ENCODE measurements at places on chromosomes 12 and 14.

- no peak for DNase-seq
Measured at GRCh38 chr14:67516676-67517075, 16.4 kb upstream of the PLEKHH1 start.

DNA sequence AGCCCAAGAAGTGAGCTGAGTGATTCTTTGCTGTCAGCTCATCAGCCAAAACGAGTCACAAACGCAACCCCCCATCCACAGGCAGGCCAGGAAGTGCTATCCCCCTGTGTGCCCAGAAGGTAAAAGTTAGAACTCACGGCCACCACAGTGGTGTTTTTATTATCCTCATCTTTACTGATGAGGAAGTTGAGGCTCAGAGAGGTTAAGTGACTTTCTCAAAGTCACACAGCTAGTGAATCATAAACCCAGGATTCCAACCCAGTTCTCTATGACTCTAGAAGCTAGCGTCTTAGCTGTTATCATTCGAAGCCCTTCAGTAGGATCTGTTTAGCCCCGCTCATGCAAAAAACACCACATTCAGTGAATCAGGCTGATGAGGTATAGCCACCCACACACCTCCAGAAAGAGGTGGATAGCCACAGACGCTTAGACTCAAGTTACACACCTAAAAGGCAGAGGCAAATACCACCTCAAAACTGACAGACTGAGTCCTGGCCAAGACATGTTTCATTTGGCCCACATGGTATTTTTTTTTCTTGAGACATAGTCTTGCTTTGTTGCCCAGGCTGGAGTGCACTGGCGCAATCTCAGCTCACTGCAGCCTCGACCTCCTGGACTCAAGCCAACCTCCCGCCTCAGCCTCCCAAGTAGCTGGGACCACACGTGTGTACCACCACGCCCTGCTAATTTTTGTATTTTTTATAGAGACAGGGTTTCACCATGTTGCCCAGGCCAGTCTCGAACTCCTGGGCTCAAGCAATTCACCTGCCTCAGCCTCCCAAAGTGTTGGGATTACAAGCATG, 100.7 kb downstream of the SCARB1 start:
- no peak for DNase-seq

DNA sequence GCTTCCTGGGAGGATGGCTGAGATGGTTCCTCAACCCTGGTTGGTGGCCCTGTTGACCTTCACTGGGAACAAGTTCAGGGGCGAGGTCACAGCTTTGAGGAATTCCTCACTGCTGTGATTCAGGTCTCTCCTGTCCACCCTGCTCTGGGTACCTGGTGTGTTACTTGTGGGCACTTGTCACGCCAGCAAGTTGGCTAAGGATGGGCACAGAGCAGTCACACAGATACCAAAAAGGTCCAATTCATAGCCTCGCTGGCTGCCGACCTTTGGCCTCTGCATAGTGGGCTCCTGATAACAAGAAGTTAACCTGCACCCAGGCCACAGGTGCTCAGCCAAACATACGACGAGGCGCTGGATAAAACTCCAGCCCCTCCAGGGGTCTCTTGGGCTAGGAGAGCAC, 11.2 kb downstream of the SDS start:
- DNase-seq, result no peak

- no peak for DNase-seq
Measured at GRCh38 chr12:15697201-15697600, 92.0 kb downstream of the EPS8 start.

DNA sequence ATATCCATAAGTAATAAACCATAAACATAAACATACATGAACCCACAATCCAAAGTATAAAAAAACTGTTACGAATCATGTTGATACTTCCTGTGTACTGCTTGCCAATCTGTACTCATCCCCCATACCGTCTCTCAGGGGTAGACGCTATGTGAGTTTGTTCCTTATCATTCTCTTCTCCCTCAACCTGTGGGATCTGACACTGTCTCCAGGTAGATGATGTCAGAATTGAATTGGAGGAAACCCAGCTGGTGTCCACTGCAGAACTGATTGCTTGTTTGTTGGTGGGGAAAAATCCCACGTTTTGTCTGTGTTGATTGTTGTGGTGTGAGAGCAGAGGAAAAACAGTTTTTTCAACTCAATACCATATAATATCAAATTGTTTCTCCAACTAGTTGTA, 50.8 kb downstream of the C12orf42 start:
- no peak for DNase-seq

- no peak for DNase-seq
Measured at GRCh38 chr14:75254901-75255584, 23.6 kb upstream of the FOS start.

DNA sequence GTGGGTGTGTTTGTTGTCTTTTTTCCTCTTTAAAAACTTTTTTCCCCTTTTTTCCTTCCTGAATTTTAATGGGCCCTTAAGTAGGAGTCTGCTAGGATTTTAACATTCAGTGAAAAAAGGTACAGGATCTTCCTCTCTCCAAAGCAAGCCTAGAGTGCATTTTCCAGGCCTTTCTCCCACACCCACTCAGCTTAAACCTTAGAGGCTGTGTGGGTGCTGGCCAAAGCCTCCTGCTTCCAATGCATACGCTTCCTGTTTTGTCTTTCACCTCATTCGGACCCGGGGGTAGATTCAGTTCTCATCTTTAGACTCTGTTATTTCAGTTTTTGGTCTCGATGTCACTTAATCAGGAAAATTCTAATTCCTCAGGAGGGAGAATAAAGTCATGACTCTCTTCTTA, 51.2 kb downstream of the TMEM30B start:
- no peak for DNase-seq

DNA sequence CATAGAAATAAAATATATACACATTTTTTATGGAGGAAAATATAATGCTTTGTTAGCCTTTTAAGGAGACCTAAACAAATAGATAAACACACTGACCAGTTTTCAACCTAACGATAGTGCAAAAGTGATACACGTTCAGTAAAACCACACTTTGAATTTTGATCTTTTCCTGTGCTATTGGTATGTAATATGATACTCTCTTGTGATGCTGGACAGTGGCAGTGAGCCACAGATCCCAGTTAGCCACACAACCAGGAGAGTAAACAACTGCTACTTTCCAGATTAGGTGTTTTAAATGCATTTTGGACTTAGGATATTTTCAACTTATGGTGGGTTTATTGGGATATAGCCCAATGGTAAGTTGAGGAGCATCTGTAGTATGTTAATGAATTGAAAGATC, 243.1 kb downstream of the ERC1 start:
- no peak for DNase-seq

- DNase-seq, result no peak
Measured at GRCh38 chr12:15634010-15634683, 155.0 kb downstream of the EPS8 start.

- no peak for DNase-seq
Measured at GRCh38 chr14:34931206-34931605, 51.6 kb upstream of the SRP54 start.

DNA sequence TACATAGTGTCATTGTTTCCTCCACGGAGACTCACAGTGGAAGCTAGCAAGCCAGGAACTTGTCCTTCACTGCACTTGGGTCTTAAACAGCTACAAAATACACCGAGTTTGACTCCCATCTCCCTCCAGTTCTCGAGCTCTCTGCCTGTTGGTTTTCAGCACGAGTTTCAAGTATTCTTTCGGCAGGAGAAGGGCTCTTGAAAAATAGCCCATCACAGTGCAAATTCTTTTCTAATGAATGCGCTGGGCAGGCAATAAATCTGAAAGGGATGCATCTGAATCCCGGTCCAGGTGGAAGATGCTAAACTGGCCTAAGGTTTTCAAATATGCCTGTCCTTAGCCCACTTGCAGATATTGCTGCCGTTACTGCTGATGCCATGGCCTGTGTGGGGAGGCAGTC, 173.9 kb downstream of the CACNA1C start:
- no peak for DNase-seq

- DNase-seq, result no peak
Measured at GRCh38 chr12:28759333-28759732, 389.7 kb upstream of the FAR2 start.

- no peak for DNase-seq
Measured at GRCh38 chr14:100484531-100485267, 102.5 kb downstream of the BEGAIN start.

GRCh38 chr12:49827051-49827400, 1.2 kb downstream of the NCKAP5L start:
- no peak for DNase-seq

DNA sequence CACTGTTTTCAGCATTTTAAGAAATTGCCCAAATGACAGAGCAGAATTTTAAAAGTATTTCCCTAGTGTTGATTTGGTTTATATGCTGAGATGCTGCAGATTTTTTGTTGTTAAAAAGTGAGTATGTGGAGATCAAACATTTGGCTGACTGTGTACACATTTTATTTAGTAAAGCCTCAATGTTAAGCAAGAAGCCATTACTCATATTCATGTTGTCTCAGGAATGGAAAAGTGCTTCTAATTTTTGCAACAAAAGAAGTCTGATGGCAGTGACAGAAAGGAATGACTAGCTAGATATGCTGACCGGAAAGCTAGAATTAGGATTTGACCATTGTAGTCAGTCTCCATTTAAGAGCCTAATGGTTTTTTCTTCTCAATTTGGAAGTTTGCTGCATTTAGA, 22.5 kb downstream of the SLC38A6 start:
- no peak for DNase-seq

DNA sequence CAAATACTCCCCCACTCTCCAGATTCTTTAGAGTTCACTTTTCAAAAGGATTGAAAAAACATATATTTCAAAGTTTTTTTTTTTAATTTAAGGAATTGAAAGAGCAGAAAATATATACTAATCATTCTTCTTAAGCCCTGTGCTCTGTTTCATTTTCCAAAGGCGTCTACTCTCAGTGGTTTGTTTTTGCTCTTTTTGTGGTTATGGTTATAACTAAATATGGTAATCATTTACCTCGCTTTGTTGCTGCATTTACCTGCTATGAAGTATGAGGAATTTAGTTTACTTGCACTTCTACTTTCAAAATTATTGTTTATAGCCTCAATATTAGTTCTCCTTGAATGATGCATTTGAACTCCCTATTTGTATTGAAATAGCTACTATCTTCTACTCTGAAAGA, 55.9 kb upstream of the LRRK2 start:
- DNase-seq, result no peak

- no peak for DNase-seq
Measured at GRCh38 chr12:11641522-11641921, 8.0 kb upstream of the ETV6 start.

GRCh38 chr12:15977999-15978951, 67.1 kb downstream of the DERA start:
- DNase-seq, result no peak

DNA sequence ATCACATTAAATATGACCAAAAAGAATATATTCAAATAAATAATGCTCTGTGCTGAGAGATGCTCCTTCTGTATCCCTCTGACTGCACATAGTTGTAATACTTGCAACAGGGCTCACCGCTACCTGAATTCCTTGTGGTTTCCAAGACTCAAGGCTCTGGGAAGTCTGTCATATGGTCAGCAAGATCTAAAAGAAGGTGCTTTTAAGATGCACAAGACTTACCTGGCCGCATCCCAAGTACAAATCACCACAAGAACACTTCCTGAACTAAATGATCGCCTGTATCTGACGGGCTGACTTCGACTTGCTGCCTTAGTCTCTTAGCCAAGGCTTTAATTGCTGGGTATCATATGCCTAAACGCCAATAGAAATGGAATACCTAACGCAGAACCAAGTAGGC, 67.2 kb downstream of the HECTD4 start:
- DNase-seq, result no peak

- DNase-seq, result peak; percentile 84
Measured at GRCh38 chr12:31353750-31354708, 28.1 kb upstream of the SINHCAF start.

DNA sequence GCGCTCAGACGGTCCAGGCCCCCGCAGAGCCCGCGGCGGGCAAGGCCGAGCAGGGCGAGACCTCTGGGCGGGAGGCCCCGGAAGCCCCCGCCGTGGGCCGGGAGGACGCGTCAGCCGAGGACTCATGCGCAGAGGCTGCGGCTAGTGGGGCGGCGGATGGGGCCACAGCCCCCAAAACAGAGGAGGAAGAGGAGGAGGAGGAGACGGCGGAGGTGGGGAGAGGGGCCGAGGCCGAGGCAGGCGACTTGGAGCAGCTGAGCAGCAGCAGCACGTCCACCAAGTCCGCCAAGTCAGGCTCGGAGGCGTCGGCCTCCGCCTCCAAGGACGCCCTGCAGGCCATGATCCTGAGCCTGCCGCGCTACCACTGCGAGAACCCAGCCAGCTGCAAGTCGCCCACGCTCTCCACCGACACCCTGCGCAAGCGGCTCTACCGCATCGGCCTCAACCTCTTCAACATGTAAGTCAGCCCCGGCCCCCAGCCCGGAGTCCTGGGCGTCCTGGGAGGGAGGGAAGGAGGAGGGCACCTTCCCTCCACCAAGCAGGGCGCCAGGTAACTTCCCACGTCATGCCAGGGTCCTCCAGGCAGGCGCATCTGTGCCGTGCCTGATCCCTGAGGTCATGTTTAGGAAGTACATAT, 72.4 kb downstream of the IQSEC3 start:
- no peak for DNase-seq

DNA sequence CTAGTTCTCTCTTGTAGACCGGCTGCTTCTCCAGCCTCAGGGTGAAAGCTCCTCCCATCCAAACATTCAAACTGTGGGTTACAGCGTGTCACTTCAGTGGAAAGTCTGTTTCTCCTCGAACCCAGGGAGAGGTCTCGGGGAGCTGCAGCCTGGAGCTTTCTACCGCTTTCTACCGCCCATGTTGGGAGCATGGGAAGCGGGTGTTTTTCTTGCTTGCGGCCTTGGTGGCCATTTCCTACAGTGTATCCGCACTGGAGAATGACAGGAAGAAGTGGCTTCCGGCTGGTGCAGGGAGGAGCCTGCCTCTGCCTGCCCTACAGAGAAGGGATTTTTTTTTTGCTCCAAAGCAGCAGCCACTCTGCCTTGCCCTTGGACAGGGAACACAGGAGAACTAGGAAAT, 21.2 kb downstream of the ZFP36L1 start:
- no peak for DNase-seq

GRCh38 chr12:41277100-41277945, 89.2 kb downstream of the PDZRN4 start:
- DNase-seq, result peak; percentile 5

- no peak for DNase-seq
Measured at GRCh38 chr12:7788294-7788660, 925 bp upstream of the NANOG start.

- DNase-seq, result peak; percentile 99
Measured at GRCh38 chr14:102694530-102695166, 82.6 kb upstream of the TRAF3 start.

DNA sequence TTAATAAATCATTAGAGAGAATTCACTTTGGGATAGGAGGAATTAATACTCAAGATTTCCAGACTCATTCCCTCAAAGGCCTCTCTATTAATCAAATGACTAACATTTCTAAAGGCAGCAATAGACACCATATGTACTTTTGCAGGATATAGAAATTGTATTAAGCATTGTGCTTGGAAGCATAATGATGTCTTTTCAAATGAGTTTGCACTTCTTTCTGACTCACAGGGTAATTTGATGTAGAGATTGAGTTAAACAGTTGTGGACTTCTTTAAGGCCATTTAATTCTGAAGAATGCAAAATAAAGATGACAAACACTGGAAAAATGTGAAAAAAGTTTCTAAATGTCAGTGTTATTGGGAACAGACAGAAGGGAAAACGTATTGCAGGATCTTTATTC, 63.4 kb upstream of the CSRP2 start:
- no peak for DNase-seq

- no peak for DNase-seq
Measured at GRCh38 chr14:104104076-104104901, 18.8 kb downstream of the ASPG start.

- DNase-seq, result no peak
Measured at GRCh38 chr14:100321473-100322137, 1.5 kb upstream of the SLC25A47 start.
